ENCODE measurements at places on chromosomes 16 and 17. TPM values are rescaled to one million over a fixed set of nuclear protein-coding genes. Genes with fewer than 3 reads are reported as not detected.

DNA sequence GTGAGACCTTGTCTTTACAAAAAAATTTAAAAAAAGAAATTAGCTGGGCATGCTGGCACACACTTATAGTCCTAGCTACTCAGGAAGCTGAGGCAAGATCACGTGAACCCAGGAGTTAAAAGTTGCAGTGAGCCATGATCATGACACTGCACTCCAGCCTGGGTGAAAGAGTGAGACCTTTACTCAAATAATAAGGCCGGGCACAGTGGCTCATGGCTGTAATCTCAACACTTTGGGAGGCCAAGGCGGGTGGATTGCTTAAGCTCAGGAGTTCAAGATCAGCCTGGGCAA, 11.5 kb upstream of the RIPOR1 start:
- no peak for DNase-seq

- DNase-seq = no peak
Measured at GRCh38 chr17:42548993-42549755, 3.5 kb upstream of the HSD17B1 start.

- no peak for DNase-seq
Measured at GRCh38 chr16:86509759-86510464, 415 bp upstream of the FOXF1 start.

- no peak for DNase-seq
Measured at GRCh38 chr16:25635454-25635853, 56.3 kb upstream of the HS3ST4 start.

DNA sequence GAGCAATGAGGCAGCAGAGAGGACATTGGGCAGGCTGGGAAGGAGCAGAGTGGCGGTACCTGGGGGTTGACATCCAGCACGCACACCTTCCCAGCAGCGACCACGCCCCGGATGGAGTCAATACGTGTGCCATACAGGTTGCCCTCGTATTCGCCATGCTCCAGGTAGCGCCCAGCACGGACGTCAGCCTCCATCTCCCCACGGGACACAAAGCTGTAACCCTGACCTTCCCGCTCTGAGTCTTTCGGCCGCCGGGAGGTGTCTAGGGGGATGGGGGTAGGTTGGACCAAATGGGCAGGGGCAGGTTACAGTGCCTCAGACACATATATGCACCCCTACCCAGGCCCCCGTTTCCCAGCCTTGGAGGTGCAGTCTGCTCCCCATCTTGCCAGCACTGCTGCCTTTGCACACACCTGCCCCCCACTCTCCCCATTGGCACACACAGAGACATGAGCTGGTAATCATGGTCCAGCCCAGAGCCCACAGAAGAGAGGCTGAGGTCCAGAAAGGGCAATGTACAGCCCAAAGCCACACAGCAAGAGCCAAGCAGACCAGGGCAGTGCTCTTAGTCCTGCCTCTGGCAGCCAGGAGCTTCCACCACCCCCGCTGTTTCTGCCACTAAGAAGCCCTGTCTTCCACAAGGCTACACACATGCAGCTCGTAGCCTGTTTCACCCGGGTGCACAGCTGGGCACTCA, 27.5 kb downstream of the MPP2 start:
- DNase-seq = no peak

DNA sequence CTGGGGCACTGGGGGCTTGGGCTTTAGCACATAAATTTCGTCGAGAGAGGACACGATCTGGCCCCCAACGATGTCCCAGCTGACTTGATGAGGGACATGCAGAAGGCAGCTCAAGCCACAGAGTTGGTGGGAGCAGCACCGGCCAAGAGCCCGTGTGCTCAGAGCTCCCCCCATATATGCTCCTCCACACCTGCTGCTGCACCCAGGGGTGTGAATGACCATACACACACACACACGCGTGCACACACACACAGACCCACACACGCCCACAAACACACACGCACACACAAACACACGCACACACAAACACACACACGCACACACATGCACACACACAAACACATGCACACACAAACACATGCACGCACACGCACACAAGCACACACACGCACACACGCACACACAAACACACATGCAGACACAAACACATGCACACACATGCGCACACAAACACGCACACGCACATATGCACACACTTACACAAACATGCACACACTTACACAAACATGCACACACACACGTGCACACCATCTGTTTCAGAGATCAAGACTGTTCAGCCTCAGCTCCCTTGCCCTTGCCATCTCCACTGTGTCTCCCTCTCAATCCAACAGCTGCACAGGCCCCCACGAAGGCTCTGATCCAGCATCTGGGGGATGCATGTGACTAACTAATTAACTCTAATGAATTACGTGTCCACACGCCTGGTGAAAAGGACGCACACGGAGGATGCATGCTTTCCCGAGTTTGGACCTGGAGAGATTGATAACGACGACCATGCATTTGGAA, 85.6 kb upstream of the TNRC6C start:
- DNase-seq = no peak

DNA sequence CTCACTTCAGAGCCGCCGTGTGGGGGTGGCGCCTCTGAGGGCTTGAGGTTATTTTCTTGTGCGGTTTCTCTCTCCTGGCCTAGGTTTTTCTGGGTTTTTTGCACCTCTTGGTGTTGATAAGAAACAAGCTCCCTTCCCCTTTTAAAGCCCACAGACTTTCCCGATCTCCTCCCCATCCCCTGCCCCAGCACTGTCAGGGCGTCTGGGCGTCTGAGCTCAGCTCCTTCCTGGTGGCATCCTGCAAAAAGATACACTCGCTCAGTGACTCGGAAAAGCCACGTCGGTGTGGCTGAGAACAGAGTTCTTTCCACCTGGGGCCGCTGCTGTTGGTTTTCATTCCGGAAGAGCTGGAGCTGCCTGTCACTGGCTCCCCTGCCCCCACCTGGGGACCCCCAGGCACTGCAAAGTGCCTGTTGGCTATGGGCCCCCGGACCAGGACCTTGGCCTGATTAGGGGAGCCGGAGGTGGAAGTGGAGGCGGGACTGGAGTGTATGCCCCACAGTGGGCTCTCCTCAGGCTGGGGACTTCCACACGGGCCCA, 14.5 kb downstream of the BAIAP2 start:
- DNase-seq = no peak

PPP1R1B gene
- polyA plus RNA-seq = 14.1 TPM

DNA sequence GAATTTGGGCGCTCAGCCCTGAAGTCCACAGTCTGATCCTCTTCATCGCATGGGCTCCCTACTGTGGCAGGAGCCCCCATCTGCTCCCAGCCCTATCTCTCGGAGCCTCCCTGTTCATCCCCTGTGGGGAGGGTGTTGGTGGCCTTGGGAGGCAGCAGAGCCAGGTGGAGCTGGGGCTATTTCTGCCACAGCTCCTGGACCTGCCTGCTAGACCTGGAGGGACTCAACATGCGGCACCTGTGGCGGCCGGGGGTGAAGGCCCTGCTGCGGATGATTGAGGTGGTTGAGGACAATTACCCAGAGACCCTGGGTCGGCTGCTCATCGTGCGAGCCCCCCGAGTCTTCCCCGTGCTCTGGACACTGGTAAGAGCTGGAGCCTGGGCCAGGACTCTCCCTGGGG, 30.5 kb downstream of the NAGPA start:
- DNase-seq = no peak

DNA sequence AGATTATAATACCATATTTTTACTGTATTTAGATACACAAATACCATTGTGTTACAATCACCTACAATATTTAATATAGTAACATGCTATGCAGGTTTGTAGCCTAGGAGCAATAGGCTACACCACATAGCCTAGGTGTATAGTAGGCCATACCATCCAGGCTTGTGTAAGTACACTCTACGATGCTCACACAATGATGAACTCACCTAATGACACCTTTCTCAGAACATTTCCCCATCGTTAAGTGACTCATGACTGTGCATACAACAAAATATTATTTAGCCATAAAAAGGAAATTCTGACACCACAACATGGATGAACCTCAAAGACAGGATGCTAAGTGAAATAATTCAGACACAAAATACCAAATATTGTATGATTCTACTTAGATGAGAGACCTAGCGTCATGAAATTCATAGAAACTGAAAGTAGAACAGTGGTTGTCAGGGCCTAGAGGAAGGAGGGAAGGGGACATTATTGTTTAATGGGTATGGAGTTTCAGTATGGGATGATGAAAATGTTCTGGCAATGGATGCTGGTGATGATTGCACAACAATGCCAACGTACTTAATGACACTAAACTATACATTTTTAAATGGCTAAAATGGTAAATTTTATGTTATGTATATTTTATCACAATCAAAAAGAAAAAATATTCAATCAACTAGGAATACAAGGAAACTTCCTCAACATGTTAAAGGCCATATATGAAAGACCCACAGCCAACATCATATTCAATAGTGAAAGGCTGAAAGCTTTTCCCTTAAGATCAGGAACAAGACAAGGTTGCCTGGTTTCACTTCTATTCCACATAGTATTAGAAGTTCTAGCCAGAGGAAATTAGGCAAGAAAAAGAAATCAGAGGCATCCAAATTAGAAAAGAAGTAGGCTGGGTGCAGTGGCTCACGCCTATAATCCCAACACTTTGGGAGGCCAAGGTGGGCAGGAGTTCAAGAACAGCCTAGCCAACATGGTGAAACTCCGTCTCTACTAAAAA, 5.9 kb upstream of the C16orf87 start:
- no peak for DNase-seq

GRCh38 chr16:23423496-23424049, 29.4 kb downstream of the COG7 start:
- DNase-seq = no peak

- DNase-seq = no peak
Measured at GRCh38 chr17:8455665-8456209, 20.1 kb downstream of the NDEL1 start.

AGRP gene
- polyA plus RNA-seq = not detected

Measured in right renal cortex interstitium (tissue), 3 donors.